ENCODE measurements at places on chromosomes 16 and 17.

GRCh38 chr17:52207796-52208195, 49.3 kb upstream of the CA10 start:
- DNase-seq: no peak

DNA sequence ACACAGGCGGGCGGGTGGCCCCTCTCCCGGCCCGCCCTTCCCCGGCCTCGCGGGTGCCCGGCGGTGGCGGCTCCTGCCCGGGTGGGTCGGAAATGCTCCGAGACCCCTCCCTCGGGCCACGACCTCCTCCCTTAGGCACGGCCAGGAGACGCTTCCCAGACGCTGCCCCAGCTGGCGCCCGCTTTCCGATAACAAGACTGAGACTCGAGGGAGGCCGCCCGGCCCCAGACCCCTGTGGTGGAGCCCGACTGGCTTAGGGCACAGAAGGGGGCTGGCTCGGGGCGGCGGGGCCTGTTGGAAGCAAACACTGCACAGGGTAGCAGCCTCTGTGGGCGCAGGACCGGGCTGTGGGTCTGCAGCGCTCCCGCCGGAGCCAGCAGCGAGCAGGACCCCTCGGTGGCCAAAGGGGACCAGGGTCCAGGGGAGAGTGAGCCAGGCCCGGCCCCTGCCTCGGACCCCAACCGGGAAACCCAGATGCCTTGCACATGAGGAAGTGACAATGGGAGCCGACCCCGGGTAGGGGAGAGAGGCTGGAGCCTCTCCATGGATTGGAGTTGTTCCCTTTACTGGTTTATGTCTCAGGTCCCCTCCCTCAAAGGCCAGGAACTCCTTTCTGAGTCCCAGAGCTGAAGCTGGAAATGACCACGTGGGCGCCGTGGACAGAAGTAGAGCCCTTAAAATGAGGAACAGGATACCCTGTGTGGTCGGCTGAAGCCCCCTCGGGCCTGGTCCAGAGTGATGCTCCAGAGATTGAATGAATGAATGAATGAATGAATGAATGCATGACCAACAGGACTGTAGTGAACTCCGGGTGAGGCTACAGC, 19.8 kb upstream of the ADCY7 start:
- DNase-seq: no peak

GRCh38 chr17:14559264-14560119, 258.6 kb downstream of the HS3ST3B1 start:
- no peak for DNase-seq

- DNase-seq: no peak
Observed at GRCh38 chr16:20971401-20971800, 70.8 kb downstream of the LYRM1 start.

GRCh38 chr16:77328274-77328673, 106.6 kb downstream of the ADAMTS18 start:
- DNase-seq: no peak

DNA sequence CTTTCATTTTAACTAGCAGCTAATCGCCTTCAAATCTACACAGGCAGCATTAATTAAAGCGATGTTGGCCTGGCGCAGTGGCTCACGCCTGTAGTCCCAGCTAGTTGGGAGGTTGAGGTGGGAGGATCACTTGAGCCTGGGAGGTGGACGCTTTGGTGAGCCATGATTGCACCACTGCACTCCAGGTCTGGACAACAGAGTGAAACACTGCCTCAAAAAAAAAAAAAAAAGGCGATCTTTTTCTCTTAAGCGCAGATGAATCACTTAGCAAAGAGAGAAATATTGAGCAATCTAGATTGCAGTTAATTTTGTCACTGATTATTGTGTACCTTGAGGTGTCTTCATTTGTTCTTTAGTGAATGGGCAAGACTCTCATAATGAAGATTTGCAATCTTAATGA, 12.4 kb downstream of the SNTB2 start:
- DNase-seq: no peak

- DNase-seq: no peak
Observed at GRCh38 chr17:17933775-17934174, 38.4 kb downstream of the TOM1L2 start.

DNA sequence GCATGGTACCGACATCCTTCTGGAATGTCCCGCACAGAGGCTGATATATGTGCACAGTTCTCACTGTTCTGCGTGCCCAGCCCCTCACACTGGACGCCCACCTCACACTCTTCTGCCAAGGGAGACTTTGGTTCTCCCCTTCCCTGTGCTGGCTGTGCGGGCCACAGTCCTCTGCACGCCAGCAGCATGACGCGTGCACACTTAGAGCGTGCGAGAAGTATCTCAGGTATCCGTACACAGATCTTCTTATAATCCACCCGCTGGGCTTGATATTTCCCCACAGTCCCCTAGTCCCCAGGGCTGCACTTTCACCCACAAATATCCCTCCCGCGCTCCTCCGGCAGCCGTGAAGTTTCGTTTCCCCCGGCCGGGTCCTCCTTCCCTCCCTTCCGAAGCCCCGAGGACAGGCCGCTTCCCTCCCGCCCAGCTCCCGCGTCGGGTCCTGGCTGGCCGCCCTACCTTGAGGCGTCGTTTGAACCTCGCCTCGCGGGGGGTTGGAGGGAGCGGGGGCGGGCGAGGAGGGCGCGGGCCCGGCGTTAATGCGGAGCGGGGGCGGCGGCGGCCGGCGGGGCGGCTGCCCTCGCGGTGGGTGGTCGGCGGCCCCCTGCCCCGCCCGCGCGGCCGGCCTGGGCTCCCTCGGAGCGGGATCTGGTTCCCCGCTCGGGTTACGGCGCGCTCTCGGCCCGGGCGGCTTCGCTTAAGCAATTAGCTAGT, 5.0 kb upstream of the FOXF1 start:
- no peak for DNase-seq

GRCh38 chr17:65229621-65229995, 92.4 kb downstream of the RGS9 start:
- DNase-seq: no peak

- no peak for DNase-seq
Observed at GRCh38 chr16:66616169-66616568, 11.7 kb downstream of the CMTM3 start.

DNA sequence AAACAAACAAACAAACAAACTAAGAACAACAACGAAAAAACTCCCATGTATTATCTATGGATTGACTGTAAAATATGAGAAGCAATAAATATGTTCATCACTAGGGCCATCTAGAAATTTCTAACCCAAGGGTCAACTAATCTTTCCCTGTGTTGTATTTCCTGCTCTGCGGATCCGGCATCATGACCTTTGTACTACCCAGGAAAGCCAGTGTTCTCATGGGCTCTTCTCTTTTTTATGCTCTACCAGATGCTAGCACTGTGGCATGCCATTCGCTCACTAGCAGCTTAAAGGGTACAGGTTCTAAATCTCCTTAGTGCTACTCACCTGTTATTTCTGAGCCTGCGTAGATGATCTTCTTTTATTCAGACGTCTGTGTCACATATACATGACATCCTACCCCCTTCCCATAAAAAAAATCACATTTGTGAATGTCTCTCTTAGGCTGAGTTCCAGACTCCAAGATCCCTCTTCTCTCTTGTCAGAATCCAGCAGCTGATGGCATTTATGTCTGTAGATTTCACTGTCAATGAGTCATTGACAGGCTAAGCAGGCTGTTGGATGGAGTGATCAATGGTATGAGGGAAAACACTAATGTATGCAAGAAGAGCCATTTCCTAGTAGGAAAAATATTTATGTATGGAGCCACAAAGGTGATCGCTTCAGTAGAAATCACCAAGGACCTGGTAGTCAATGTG, 100.0 kb downstream of the WWOX start:
- no peak for DNase-seq

DNA sequence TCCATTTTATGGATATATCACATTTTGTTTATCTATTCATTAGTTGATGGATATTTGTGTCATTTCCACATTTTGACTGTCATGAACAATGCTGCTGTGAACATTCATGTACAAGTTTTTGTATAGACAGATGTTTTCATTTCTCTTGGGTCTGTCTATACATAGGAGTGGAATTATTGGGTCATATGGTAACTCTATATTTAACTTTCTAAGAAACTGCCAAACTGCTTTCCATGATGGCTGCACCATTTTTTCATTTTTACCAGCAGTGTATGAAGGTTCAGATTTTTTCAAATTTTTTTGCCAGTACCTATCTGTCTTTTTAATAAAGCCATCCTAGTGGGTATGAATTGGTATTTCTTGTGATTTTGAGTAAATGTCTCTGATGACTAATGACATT, 15.5 kb downstream of the NFAT5 start:
- DNase-seq: no peak

GRCh38 chr16:12501707-12502457, 301.8 kb downstream of the CPPED1 start:
- no peak for DNase-seq

Data from non-pigmented ciliary epithelial cell (primary cell).